PC-9 (cell line): ENCODE measurements at places on chromosomes 12 and 14. TPM values are rescaled to one million over a fixed set of nuclear protein-coding genes. Genes with fewer than 3 reads are reported as not detected.
A peak's percentile ranks its signal among the peaks of the same experiment; 100 is the strongest.

- H3K27ac ChIP-seq: no peak overlapping the region
- H3K27me3 ChIP-seq: no peaks in the 10 kb centered on the region
- DNase-seq: no peak
- H3K4me1 ChIP-seq: no peaks in the 10 kb centered on the region
- no peak overlapping the region for H3K4me3 ChIP-seq
- H3K36me3 ChIP-seq: no peaks in the 10 kb centered on the region
These were observed 102.8 kb downstream of the SLC16A7 start for GRCh38 chr12:59698600-59698999.

DNA sequence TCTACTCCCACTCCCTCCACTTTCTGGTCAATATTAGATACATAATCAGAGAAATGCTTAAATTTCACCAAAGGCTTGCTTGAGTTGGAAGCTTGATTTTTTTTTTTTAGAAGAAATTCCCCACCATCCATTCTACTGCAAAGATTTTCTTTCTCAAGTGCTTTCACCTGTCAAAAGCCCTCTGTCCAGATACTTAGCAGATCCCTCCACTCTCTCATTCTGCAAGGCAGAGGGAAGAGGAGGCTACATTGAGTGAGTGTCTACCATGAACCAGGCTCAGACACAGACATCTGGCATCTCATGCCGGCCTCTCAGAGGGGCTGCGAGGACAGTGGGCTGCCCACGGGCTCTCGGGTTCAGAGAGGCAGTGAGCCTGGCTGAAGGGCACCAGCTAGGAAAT is 127.6 kb upstream of the GSC start:
- no peak overlapping the region for H3K4me3 ChIP-seq
- no peak overlapping the region for H3K27ac ChIP-seq
- peaks cover 49% of the 10 kb centered on the region for H3K27me3 ChIP-seq

COPZ1 gene
- total RNA-seq: 232 and 265 TPM in 2 replicates

GRCh38 chr12:122081697-122082221 is 3.2 kb downstream of the MLXIP start:
- peaks cover 32% of the 10 kb centered on the region for H3K4me1 ChIP-seq
- DNase-seq: no peak
- H3K4me3 ChIP-seq: peak overlapping the region; percentile 73
- peaks cover 10% of the 10 kb centered on the region; the same call in 1 of the 2 replicates for H3K36me3 ChIP-seq
- peak overlapping the region; percentile 84 for H3K27ac ChIP-seq
- H3K27me3 ChIP-seq: no peaks in the 10 kb centered on the region

SRRM4 gene
- total RNA-seq: not detected in 2 replicates

DNA sequence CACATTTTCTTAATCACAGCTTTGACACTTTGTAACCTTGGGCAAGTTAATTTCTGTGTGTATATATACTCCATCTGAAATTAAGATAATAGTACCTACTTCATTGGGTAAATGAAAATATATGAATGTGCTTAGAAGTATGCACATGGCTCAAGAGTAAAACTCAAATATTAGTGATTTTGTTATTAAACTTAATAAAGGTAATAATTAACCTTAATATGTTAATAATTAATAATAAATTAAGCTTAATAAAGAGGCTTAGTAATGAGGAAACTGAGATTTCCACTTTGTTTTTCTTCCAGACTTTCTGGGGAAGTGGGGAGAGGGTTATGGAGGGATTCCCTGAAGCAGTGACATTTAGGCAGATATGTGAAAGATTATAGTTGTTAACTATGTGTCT is 19.8 kb downstream of the USP15 start:
- H3K4me1 ChIP-seq: no peaks in the 10 kb centered on the region
- no peaks in the 10 kb centered on the region for H3K27me3 ChIP-seq
- no peak for DNase-seq
- H3K27ac ChIP-seq: no peak overlapping the region
- no peaks in the 10 kb centered on the region for H3K36me3 ChIP-seq

GRIN2B gene
- not detected in 2 replicates for total RNA-seq

GRCh38 chr12:105256011-105256410 is 20.0 kb upstream of the APPL2 start:
- no peaks in the 10 kb centered on the region for H3K4me1 ChIP-seq
- no peak overlapping the region for H3K27ac ChIP-seq
- no peaks in the 10 kb centered on the region for H3K36me3 ChIP-seq
- DNase-seq: peak; percentile 19
- no peaks in the 10 kb centered on the region for H3K27me3 ChIP-seq
- no peak overlapping the region for H3K4me3 ChIP-seq

- no peak overlapping the region for H3K27ac ChIP-seq
- H3K4me1 ChIP-seq: no peaks in the 10 kb centered on the region
- H3K36me3 ChIP-seq: no peaks in the 10 kb centered on the region
- H3K4me3 ChIP-seq: no peak overlapping the region
These were observed 218.3 kb upstream of the CRY1 start for GRCh38 chr12:107311682-107312081.

INHBC gene
- total RNA-seq: 0.35 TPM in 1 of 2 replicates, not detected in the other

GRCh38 chr12:113479590-113480335 is 8.1 kb upstream of the LHX5 start:
- no peak overlapping the region for H3K27ac ChIP-seq
- no peak for DNase-seq
- H3K36me3 ChIP-seq: no peaks in the 10 kb centered on the region
- H3K4me3 ChIP-seq: no peak overlapping the region
- peaks cover 88% of the 10 kb centered on the region for H3K27me3 ChIP-seq
- no peaks in the 10 kb centered on the region for H3K4me1 ChIP-seq

DNA sequence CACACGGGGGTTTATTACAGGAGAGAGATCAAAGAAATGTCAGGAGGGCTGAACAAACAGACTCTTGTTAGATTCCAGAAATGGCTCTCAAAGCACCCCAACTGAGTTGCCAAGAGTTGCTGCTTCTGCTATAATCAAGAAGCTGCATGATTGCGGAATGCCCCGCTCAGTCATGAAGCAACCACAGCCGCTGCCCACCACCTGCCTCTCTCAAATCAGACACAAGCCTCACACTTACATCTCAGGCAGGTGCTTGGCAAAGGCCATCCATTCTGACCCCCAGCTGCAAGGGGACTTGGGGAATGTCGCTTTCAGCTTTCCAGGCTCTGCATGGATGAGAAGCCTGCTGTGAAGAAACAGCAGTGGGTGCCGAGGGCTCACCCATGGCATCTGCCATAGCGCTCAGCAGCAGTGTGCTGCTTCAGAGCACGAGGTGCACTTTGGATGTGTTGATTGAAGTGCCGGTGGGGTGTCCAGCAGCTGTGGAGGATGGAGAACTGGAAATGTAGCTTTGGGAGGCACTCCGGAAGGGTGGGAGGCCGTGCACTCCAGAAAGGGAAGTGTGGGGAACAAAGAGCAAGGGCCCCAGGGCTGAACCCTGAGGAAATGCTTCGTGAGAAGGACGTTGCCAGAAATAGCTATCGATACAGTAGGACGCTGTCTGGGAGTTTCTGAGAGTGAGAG is 37.7 kb downstream of the LRRC74A start:
- H3K27ac ChIP-seq: no peak overlapping the region
- no peak overlapping the region for H3K4me3 ChIP-seq
- H3K4me1 ChIP-seq: no peaks in the 10 kb centered on the region; the same call in 1 of the 2 replicates
- DNase-seq: peak; percentile 59
- H3K36me3 ChIP-seq: no peaks in the 10 kb centered on the region

CPNE6 gene
- not detected in 2 replicates for total RNA-seq

- no peak overlapping the region for H3K4me3 ChIP-seq
- no peak for DNase-seq
- H3K27me3 ChIP-seq: no peaks in the 10 kb centered on the region
These were observed 27.6 kb downstream of the MAPKAPK5 start for GRCh38 chr12:111869671-111870070.

DNA sequence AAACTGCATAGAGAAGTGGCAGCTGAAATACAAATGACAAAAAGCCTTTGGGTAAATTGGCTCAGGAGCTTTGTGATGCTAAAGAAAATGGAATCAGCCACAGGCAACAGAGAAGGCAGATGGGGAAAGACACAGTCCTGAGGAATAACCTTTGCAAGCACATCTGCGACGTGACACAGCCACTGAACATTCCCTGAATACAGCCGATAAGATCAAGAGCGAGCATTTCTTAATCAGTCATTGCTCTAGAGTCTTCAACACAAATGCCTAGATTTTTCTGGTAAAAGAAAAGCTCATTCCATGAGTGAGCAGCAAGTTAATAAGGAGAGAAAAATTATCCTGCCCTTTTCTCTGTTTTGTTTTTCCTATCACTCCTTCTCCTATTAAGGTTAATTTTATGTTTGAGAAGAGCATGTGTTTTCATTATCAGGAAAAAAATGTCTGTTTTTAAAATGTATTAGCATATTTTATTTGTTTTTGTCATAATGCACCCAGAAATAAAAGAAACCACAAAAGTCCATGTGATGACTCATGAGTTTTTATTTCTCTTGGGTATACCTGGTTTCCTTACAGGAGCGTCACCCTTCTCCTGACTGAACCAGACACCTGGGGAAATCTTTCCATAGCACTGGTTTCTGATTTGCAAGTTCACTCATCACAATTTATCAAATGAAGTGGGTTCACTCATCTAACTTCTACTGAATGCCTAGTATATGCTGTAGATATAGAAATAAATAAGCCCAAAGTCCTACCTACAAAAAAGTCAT is 45.4 kb upstream of the PCED1B start:
- no peaks in the 10 kb centered on the region for H3K36me3 ChIP-seq
- peak overlapping the region; percentile 23; the same call in 1 of the 2 replicates for H3K4me3 ChIP-seq
- H3K27me3 ChIP-seq: no peaks in the 10 kb centered on the region
- peak overlapping the region; percentile 90 for H3K27ac ChIP-seq

- H3K27ac ChIP-seq: no peak overlapping the region
- H3K36me3 ChIP-seq: no peaks in the 10 kb centered on the region
- H3K27me3 ChIP-seq: no peaks in the 10 kb centered on the region
- no peak overlapping the region for H3K4me3 ChIP-seq
- DNase-seq: no peak
These were observed 97.1 kb upstream of the CDKN3 start for GRCh38 chr14:54299410-54300363.

C14orf132 gene
- total RNA-seq: not detected in 2 replicates

AMDHD1 gene
- total RNA-seq: 2.9 TPM in 2 replicates

DNA sequence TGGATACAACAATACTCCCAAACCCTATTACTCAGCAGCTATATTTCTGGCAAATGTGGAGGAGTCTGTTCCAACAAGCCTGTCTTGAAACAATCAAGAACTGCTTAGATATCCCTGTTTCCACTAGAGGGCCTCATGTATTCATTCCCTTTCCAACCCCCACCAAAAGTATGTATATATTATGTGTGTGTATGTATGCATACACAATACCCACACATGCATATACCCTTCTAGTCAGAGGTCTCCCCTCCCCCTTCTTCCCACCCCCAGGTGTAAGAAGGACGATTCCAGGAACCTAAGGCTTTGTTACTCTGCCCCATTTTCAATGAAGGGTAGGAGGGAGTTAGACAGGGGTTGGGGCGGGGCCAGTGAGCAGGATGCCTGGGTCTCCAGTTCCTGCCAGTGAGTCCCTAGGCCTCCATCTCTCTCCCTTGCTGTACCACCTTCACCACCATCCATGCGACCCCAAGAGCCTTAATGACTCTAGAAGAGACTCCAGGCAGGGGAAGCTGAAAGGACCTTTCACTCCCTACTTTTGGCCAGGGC is at the start of gene DGKA:
DGKA (plus strand) TSS at position 392 of the 546 bp plus-strand sequence. CDS start 5,342 bp downstream, outside the sequence.
- peak within 1 kb of the TSS; percentile 56 for H3K27ac ChIP-seq
- peak within 1 kb of the TSS; percentile 78 for H3K4me3 ChIP-seq
- H3K27me3 ChIP-seq: no peaks in the 10 kb centered on the region
- H3K36me3 ChIP-seq: no peaks in the 10 kb centered on the region
- DNase-seq: peak; percentile 34
- H3K4me1 ChIP-seq: peaks cover 58% of the 10 kb centered on the region

- no peaks in the 10 kb centered on the region for H3K36me3 ChIP-seq
- no peak overlapping the region for H3K4me3 ChIP-seq
- no peak overlapping the region for H3K27ac ChIP-seq
- H3K4me1 ChIP-seq: no peaks in the 10 kb centered on the region
- DNase-seq: no peak
These were observed 100.6 kb downstream of the NPAS3 start for GRCh38 chr14:33039311-33039710.

CIDEB gene
- total RNA-seq: not detected in 2 replicates

- H3K4me3 ChIP-seq: no peak overlapping the region
- no peaks in the 10 kb centered on the region for H3K27me3 ChIP-seq
- no peaks in the 10 kb centered on the region for H3K36me3 ChIP-seq
- no peak overlapping the region for H3K27ac ChIP-seq
These were observed 4.0 kb downstream of the GDF11 start for GRCh38 chr12:55746913-55747231.

- H3K4me3 ChIP-seq: no peak overlapping the region
- H3K4me1 ChIP-seq: no peaks in the 10 kb centered on the region
- no peaks in the 10 kb centered on the region for H3K36me3 ChIP-seq
- H3K27me3 ChIP-seq: peaks cover 4% of the 10 kb centered on the region
These were observed 107.5 kb downstream of the SINHCAF start for GRCh38 chr12:31218203-31219025.

PRPH gene
- 0.46 and 0.60 TPM in 2 replicates for total RNA-seq
